ENCODE measurements at places on chromosomes 4 and X.

GRCh38 chr4:30930276-30930675 lies 210.1 kb downstream of the PCDH7 start:
- DNase-seq, result no peak

DNA sequence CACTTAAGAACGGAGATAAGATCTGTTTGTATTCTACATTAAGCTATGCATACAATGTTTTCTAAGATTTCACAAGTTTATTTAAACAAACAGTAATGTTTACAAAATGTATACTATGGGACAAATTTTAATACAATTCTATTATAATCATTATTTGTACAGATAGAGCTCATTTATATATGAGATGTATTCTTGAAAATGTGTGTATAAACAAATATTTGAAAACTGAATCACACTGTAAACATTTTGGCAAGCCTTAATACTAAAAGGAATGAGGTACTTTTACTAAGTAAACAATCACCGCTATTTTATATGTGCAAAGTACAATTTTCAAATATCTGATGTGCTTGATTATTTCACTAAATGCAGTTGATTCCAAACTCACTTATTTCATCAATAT lies 119.2 kb upstream of the MAB21L2 start:
- peak; percentile 2 for DNase-seq

- no peak for DNase-seq
Measured at GRCh38 chr4:75513526-75514130, 575 bp downstream of the RCHY1 start.

DNA sequence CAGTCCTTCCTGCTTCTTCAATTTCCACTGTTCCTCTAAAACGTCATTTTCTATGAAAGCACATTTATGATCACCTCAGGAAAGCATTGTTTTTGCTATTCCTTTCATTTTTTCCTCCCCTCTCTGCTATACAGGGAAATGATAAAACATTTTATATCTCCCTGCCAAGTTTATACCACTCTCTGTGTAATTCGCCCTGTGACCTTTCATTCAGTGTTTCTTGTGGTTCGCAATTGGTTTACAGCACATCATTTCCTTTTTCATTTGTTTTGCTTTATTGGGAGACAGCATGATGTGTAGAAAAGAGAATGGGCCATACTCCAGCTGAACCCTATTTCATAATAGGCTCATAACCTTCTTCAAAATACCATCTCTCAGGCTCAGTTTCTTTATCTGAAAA lies 99.9 kb upstream of the RAPGEF2 start:
- no peak for DNase-seq

- no peak for DNase-seq
Measured at GRCh38 chr4:86400216-86400615, 40.4 kb upstream of the MAPK10 start.

DNA sequence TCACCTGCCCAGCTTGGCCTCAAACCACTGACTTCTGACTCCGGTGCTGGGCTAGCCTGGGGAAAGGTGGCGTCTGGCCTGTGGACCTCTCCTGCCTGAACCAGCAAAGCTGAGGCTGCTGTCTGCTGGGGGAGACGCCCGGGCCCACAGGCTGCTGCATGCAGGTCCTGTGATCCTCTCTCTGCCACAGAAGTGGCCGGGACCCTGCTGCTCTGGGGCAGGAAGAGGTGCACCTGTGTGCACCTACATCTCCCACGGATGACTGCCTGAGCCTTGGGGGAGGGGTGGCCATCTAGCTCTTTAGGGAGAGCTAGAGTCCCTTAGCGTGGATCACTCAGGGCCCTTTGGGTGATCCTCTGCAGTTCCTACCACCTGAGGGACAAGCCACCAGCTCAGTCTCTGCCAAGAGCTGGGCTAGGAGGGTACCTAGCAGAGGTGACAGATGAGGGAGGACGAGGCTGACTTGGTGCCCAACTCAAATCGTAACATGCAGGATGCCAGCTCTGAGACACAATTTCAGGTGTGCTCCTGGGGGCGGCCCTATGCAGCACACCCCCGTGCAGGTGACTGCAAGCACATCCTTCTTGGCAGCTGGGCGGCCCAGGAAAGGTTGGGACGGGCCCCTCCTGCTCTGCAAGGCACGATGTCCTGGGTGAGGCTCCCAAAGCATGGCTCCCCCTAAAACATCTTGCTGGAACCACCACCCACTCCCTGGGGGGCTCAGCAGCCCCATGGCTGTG lies 22.5 kb downstream of the LETM1 start:
- DNase-seq, result no peak

DNA sequence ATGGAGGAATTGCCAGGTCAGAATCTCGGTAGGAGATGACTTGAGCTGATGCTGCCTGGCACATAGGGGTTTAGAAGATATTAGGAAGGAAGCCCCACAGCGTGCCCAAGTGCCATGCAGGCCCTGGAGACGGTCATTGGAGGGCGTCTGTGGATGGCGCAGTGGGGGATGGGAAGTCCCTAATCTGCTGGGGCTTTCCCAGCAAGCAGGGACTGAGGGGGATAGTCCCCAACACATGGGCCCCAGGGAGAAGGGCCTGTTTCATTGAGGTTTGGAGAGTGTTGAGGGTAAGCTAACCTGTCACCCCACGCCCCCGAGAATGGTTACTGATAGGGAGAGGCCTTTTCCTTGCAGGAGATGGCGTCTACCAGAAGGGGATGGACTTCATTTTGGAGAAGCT lies 7.8 kb downstream of the TAFAZZIN start:
- DNase-seq, result no peak

- DNase-seq, result no peak
Measured at GRCh38 chrX:124555036-124555595, 208.8 kb downstream of the SH2D1A start.

GRCh38 chr4:150849016-150849415 lies 166.1 kb downstream of the LRBA start:
- no peak for DNase-seq

- peak; percentile 26 for DNase-seq
Measured at GRCh38 chr4:120850018-120850599, 72.4 kb downstream of the PRDM5 start.

DNA sequence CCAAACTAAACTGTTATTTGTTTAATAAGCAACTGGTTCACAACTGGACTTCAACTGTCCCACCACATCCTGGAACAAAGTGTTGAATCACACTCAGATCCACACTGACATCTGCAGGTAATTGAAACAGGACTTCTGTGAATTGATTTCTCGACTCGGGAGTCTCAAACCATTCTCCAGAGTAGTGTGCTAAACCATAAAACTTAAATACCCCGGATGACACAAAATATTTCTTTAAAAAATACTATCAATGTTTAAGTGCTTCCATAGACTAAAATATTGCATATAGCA lies 95.4 kb upstream of the PLAC1 start:
- DNase-seq, result no peak

GRCh38 chr4:52856801-52857200 lies 5.3 kb upstream of the RASL11B start:
- no peak for DNase-seq

DNA sequence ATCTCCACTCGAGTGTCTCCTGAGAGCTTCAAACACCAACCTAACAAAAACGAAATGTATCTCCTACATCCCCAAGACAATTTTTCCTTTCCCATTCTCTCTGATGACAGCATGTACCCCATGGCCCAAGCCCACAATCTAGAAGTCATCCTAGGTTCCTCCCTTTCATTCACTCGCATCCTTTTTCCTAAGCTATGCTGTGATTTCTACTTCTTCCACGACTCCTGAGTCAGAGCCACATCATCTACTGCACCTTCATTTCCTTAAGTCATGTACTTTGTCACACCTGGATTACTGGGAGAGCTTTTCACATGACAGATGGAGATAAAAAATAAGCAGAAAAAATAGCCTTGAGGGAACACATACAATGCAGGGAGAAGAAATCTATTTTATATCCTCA lies 20.1 kb downstream of the C4orf36 start:
- DNase-seq, result no peak

GRCh38 chr4:153365003-153365402 lies 20.5 kb downstream of the MND1 start:
- DNase-seq, result no peak

DNA sequence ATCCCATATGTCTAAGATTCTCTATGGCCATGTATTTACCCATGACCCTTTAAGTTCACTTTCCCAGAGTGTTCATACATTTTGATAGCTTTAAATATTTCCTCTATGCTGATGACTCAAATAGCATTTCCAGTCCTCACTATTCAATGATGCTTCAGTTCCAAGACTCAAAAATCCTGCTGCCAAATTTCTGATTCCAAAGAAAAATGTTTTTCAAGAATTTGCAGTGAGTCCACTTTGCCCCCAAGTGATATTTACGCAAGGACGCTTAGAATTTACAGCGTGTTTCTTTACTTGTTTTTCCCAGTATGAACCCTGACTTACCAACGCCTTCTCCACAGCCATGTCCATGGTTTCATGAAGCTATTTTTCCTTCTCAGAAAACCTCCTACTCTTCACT lies 127.9 kb upstream of the PCDH18 start:
- DNase-seq, result no peak

Measured in HS-27A (cell line).